ENCODE measurements at places on chromosomes 12 and 14. TPM values are rescaled to one million over a fixed set of nuclear protein-coding genes. Genes with fewer than 3 reads are reported as not detected.

- H3K4me1 ChIP-seq, result no peaks in the 10 kb centered on the region
- DNase-seq, result no peak
- no peaks in the 10 kb centered on the region for H3K36me3 ChIP-seq
- H3K4me3 ChIP-seq, result no peak overlapping the region
These were observed 156.0 kb downstream of the PHETA1 start for GRCh38 chr12:111212814-111213456.

DNA sequence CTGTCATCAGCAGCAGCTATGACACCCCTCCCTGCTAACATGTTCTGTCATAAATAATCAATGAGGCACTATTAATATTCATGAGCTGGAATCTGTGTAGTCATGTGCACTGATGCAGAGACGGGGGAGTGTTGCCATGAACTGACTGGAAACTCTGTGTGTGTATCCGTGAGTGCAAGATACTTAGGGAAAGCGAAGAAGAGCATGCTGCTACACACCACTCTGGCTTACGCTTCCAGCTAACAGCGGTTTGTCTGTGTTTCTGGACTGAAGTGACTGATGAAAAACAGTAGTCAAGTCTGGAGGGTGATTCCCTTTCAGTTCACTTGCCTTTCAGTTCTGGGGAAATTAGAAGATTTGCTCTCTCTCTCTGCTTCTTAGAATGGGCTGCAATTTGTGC is 249.4 kb downstream of the PDZRN4 start:
- H3K36me3 ChIP-seq, result no peaks in the 10 kb centered on the region
- no peak overlapping the region for H3K4me3 ChIP-seq
- DNase-seq, result no peak
- H3K27ac ChIP-seq, result no peak overlapping the region
- no peaks in the 10 kb centered on the region for H3K27me3 ChIP-seq

GRCh38 chr12:93502802-93503623 is 35.7 kb downstream of the MRPL42 start:
- no peaks in the 10 kb centered on the region for H3K4me1 ChIP-seq
- H3K4me3 ChIP-seq, result no peak overlapping the region
- H3K27me3 ChIP-seq, result no peaks in the 10 kb centered on the region
- H3K27ac ChIP-seq, result no peak overlapping the region
- peak; percentile 47 for DNase-seq
- H3K36me3 ChIP-seq, result peaks cover 24% of the 10 kb centered on the region

DNA sequence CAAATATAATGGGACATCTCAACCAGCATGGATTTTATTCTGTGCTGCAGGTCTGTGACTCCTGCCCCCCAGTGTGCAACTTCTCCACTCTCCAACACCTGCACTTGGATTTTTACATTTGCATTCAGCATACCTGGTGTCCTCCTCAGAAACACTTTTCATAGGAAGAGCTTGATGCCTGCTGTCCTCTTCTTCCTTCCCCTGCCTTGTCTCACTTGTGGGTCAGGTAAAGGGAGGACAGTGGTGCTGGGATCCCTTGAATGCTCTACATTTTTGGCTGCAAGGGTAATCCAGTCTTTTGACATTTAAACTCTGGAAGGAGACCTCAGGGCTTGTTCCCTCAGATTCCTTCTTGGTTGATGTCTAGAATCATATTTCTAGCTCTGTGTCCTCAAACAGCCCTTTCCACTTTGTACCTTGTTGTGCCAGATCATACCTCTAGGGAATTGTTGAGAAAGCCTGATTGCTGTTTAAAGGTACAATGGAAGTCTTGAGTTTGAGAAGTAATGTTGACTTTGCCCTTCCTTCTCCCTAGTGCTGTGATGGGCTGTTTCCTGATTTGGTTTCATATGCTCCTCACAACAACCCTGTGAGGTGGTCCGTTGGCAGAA is 12.6 kb downstream of the UBE3B start:
- DNase-seq, result peak; percentile 86
- peaks cover 98% of the 10 kb centered on the region for H3K36me3 ChIP-seq
- H3K27ac ChIP-seq, result no peak overlapping the region
- no peaks in the 10 kb centered on the region for H3K27me3 ChIP-seq
- no peaks in the 10 kb centered on the region for H3K4me1 ChIP-seq
- H3K4me3 ChIP-seq, result no peak overlapping the region

DNA sequence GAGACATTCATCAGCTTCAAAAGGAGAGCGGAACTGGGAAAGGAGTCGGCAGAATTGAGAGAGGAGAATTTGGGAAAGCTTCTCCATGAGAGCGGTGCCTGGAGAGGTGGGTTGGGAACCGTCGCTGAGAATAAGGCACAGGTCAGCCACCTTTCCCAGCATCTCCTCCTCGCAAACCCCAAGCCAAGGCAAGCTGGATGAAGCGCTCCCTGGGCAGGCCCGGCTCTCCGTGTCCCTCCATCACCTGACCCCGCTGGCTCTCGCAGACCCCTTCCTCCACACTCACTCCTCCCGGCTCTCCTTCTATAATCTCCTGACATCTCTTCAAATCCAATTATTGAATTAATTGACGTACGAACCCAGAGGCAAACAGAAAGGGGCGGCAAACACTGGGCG is 18.9 kb upstream of the ATP5MC2 start:
- H3K4me1 ChIP-seq, result peaks cover 8% of the 10 kb centered on the region
- DNase-seq, result no peak

DNA sequence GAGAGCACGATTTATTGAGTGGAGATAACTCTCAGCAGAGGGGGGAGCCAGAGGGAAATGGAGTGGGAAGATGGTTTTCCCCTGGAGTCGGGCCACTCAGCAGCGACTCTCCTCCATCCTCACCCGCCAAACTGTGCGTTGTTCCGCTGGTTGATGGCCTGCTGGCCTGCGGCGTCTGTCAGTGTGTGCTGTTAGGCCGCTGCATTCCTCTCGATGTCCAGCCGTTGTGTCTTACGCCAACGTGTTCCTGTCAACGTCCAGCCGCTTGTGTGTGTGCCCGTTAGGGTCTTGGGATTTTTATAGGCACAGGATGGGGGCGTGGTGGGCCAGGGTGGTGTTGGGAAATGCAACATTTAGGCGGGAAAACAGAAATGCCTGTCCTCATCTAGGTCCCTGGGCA is 69.2 kb downstream of the PTPRQ start:
- no peak for DNase-seq
- H3K27ac ChIP-seq, result no peak overlapping the region
- H3K36me3 ChIP-seq, result no peaks in the 10 kb centered on the region
- peaks cover 23% of the 10 kb centered on the region for H3K4me1 ChIP-seq

DNA sequence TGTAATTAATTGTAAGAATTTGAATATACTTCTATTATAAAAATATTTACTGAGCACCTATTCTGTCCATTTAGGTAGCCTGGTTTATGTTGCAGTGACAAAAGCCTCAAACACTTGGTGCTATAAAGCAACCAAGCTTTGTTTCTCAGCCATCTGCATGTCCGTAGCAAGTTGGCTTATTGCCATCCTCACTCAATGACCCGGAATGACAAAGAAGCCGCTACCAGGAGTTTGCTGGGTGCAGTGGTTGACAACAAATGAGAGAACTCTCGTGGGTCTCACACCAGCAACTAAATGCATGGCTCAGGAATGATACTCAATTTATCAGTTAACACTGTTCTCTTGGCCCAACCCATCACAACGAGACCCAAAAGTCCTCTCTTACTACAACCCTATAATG is 553.1 kb downstream of the DIO2 start:
- no peaks in the 10 kb centered on the region for H3K36me3 ChIP-seq
- H3K27me3 ChIP-seq, result no peaks in the 10 kb centered on the region
- H3K27ac ChIP-seq, result no peak overlapping the region

DNA sequence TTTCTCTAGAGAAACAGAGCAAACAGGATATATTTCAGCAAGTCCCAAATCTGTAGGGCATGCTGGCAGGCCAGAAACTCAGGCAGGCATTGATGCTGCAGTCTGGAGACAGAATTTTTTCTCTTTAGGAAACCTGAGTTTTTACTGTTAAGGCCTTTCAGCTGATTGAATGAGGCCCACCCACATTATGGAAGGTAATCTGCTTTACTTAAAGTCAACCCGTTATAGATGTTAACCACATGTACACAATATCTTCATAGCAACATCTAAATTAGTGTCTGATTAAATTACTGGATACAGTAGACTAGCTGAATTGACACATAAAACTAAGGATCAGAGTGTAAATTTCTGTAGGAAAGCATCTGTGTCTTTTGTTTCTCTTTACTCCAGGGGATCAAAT is 65.2 kb downstream of the SRGAP1 start:
- H3K4me1 ChIP-seq, result peaks cover 12% of the 10 kb centered on the region
- no peaks in the 10 kb centered on the region for H3K36me3 ChIP-seq
- H3K27ac ChIP-seq, result no peak overlapping the region
- no peaks in the 10 kb centered on the region for H3K27me3 ChIP-seq

GRCh38 chr12:70467918-70468733 is 102.0 kb downstream of the KCNMB4 start:
- no peaks in the 10 kb centered on the region for H3K36me3 ChIP-seq
- no peaks in the 10 kb centered on the region for H3K27me3 ChIP-seq
- no peak overlapping the region for H3K27ac ChIP-seq
- H3K4me3 ChIP-seq, result no peak overlapping the region
- DNase-seq, result no peak

GRCh38 chr12:63208956-63209355 is 58.0 kb upstream of the AVPR1A start:
- no peaks in the 10 kb centered on the region for H3K36me3 ChIP-seq
- no peaks in the 10 kb centered on the region for H3K4me1 ChIP-seq
- no peaks in the 10 kb centered on the region for H3K27me3 ChIP-seq
- H3K4me3 ChIP-seq, result no peak overlapping the region

DNA sequence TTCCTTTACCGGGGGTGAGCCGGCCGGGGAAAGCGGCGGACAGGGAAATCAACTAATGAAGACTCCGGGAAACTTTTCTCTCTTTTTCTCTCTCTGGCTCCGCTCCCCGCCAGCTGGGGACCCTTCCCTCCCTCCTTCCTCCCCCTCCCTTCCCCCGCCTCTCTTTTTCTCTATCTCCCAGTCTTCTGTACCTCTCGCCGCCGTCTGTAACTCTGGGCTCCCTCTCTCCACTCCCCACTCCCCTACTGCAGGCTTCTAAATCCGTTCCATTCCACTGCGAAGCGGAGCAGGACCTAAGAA is 6.9 kb upstream of the HOXC11 start:
- H3K4me3 ChIP-seq, result peak overlapping the region; percentile 60
- no peaks in the 10 kb centered on the region for H3K27me3 ChIP-seq
- H3K27ac ChIP-seq, result peak overlapping the region; percentile 81
- DNase-seq, result no peak
- H3K4me1 ChIP-seq, result peaks cover 51% of the 10 kb centered on the region

DNA sequence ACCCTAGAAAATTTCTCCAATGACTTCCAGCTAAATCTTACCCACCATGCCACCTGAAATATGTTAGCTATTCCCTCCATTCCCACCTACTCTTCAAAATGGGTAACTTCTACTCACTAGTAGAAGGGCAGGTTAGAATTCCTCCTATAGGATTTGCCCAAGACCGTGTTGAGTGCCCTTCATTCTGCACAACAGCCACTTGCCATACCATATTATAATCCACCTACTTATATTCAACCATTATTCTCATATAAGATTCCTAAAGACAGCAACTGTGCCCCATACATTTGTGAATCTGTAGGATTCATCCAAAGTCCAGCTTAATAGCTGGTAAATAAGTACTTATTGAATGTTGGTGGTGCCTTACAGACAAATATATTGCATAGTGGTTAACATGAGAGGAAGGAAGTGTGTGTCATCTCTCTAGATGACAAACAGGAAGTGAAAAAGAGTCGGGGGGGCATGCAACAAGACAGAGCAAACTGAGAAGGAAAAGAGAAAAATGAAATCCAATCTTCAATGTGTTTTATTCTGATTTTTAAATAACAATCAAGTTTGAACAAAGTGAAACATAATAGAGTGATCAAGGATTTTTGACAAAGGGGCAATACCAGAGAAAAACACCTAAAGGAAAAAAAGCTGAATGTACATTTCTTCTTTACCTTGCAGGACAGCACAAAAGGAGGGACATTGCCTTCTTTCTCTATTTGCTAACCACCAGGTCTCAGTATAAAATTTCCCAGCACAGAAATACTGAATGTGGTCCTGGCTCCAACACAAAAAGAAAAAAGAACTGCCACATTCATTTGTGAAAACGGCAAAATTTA is 389.3 kb upstream of the USP15 start:
- DNase-seq, result no peak
- no peaks in the 10 kb centered on the region for H3K27me3 ChIP-seq
- H3K4me1 ChIP-seq, result no peaks in the 10 kb centered on the region
- H3K27ac ChIP-seq, result no peak overlapping the region

DNA sequence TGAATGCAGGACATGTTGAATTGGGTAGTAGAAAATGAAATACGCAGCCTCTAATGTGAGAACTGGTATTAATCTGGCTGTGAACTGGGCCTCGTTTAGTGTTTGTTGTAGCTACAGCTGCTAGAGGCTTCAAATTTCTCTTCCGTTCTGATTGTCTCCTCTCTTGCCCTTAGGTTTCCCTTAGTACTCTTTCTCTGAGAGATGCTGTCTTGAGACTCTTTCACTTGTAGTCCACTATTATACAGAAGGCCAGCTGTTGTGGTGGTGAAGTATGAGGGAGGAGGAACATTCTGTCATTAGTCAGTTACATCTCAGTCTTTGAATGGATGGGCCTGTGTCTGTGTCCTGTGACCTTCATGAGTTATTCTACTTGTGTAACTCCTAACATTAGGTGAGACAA is 322.0 kb downstream of the TMTC2 start:
- H3K27ac ChIP-seq, result no peak overlapping the region
- H3K27me3 ChIP-seq, result no peaks in the 10 kb centered on the region
- H3K4me1 ChIP-seq, result no peaks in the 10 kb centered on the region
- no peak for DNase-seq
- H3K4me3 ChIP-seq, result no peak overlapping the region
- H3K36me3 ChIP-seq, result no peaks in the 10 kb centered on the region

GRCh38 chr14:105067140-105067968 is 2.1 kb upstream of the GPR132 start:
- H3K27ac ChIP-seq, result no peak overlapping the region
- H3K4me1 ChIP-seq, result 0 out of 2 replicates have a peak, but pooled peaks cover 5% of the 10 kb centered on the region
- no peak overlapping the region for H3K4me3 ChIP-seq
- H3K27me3 ChIP-seq, result peaks cover 2% of the 10 kb centered on the region
- H3K36me3 ChIP-seq, result no peaks in the 10 kb centered on the region
- peak; percentile 35 for DNase-seq

GRCh38 chr12:1680804-1681492 is 9.9 kb upstream of the ADIPOR2 start:
- no peaks in the 10 kb centered on the region for H3K4me1 ChIP-seq
- DNase-seq, result no peak
- H3K36me3 ChIP-seq, result no peaks in the 10 kb centered on the region
- no peak overlapping the region for H3K27ac ChIP-seq
- H3K4me3 ChIP-seq, result no peak overlapping the region

Gene OASL
- total RNA-seq, result not detected

Gene SMIM41
- not detected for total RNA-seq

Gene STAC3
- not detected for total RNA-seq

Gene AICDA
- not detected for total RNA-seq

Data from SJSA1 (cell line).